T-helper 2 cell (primary cell): ENCODE measurements at places on chromosomes 16 and 17.

GRCh38 chr16:87733190-87733589 is 32.6 kb downstream of the KLHDC4 start:
- no peak for DNase-seq

DNA sequence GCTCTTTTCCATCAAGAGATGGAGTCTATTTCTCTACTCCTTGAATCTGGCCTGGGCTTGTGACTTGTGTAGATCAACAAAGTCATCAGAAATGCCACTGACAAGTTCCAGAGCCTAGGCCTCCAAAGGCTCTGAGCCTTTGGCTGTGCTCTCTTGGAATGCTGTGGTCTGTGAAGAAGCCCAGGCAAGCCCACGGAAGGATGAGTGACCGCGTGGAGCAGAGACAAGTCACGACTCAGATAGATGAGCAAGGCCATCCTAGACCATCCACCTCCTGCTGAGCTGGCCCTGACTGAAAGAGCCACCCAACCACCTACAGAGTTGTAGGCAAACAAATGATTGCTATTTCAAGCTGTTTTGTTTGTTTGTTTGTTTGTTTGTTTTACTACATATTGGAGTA is 11.6 kb upstream of the ICAM2 start:
- DNase-seq = no peak

DNA sequence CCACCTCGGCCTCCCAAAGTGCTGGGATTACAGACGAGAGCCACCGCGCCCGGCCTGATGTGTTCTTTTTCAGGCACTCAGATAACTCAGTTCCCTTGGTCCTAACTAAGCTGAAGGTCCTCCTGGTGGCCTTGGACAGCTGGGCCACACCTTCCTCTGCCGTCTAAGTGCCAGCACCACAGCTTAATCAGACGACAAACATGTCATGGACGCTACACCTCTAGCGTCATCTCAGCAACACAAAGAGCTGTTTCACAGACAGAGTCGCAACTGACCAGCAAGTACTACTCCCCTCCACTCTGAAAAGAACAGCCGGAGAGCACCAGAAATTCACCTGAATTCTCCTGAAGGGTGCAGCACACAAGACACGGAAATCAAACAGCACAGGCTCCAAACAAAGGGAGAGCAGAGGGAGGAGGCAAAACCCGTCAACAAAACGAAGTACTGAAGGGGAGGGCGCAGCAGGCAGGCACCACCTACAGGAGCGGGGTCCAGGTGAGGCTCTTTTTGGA is 4.4 kb downstream of the TRAP1 start:
- no peak for DNase-seq

GRCh38 chr16:87326151-87326571 is 9.0 kb upstream of the C16orf95 start:
- DNase-seq = no peak

GRCh38 chr16:72474501-72475123 is 302.7 kb upstream of the PMFBP1 start:
- DNase-seq = no peak

GRCh38 chr17:17345294-17345597 is 42.1 kb downstream of the NT5M start:
- no peak for DNase-seq

DNA sequence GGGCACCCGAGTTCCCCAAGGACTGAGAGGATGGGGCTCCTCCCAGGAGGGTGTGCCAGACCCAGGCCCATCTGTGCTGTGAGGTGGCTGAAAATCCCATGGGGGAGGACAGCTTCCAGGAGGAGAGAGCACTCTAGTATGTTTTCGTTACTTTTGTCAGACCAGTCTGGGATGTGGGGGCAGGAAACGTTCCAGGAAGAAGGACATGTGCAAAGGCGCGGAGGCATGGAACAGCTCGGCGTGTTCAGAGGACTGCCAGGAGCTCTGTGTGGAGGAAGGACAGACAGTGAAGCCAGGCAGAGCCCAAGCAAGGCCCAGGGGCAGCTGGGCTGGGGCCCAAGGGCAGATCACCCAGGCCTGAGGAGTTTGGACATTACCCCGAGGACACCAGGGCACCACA is 7.0 kb downstream of the CA4 start:
- DNase-seq = no peak

- no peak for DNase-seq
Observed at GRCh38 chr16:4212934-4213296, 29.0 kb downstream of the SRL start.

- peak; percentile 85 for DNase-seq
Observed at GRCh38 chr17:31433091-31433790, 41.8 kb downstream of the RAB11FIP4 start.

DNA sequence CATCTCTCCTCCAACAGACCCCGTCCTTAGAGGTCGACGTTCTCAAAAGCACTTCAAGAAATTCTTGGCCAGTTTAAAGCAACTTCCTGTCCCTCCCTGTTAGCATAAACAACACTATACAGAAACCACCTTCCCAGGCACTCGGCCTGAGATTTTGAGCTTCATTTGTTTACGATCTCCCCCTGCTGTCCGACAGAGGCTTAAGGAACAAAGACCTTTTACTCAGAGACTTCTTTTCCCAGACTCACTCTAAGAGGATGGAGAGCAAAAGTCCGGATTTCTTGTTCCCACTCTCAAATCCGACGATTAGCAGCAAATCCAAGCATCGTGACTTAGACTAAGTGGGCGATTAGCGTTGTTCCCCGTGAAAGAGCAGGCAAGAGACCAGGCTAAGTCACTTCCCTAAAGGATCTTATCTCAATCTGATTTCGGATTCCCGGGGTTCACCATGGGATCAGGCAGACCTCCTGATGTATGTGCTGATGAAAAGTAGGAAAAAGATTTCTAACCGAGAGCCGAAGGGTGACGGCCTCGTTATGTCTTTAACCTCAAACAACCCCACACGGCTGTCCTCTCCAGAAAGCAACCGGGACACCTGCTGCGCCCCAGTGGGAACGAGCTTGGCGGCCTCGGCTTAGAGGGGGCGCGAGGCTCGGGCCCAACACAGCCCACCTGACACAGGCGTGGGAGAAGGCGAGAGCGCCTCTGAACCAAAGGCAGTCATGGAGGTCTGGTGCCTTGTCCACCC is 598 bp downstream of the INPP5K start:
- peak; percentile 45 for DNase-seq

DNA sequence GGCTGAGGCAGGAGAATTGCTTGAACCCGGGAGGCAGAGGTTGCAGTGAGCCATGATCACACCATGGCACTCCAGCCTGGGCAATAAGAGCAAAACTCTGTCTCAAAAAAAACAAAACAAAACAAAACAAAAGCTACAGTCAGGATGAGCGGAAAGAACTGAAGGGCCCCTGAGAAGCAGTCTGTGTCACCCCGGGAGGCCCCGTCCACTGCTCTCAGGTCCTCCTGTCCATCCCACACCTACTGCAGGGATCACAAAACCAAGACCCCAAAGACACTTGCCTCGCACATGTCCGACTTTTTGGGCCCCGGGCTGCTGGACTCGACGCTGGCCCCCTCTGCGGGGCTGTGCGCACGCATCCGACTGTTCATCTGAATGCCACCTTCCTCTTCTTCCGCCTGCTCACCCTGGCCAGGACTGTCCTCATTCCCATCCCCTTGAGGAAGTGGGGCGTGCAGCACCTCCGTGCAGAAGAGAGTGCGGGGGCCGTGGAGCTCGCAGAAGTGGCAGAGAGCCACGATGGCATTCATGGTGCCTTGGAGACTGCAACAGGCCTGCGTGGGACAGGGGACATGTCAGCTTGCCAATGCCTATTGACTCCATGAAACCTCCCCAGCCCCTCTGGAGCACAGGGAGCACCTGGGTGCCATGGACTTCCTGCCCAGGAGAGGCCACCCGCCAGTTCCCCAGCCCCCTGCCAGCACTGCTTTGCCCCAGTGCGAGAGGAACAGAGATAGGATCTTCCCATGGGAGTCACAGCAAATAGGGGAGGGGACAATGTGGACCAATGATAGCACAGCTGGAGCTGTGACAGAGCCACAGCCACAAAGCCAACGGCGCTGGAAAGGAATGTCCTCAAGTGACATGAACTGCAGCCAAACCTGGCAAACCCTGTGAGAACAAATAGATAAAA is 9.1 kb downstream of the FLCN start:
- no peak for DNase-seq

GRCh38 chr17:45307290-45308015 is 9.4 kb downstream of the MAP3K14 start:
- DNase-seq = peak; percentile 24

DNA sequence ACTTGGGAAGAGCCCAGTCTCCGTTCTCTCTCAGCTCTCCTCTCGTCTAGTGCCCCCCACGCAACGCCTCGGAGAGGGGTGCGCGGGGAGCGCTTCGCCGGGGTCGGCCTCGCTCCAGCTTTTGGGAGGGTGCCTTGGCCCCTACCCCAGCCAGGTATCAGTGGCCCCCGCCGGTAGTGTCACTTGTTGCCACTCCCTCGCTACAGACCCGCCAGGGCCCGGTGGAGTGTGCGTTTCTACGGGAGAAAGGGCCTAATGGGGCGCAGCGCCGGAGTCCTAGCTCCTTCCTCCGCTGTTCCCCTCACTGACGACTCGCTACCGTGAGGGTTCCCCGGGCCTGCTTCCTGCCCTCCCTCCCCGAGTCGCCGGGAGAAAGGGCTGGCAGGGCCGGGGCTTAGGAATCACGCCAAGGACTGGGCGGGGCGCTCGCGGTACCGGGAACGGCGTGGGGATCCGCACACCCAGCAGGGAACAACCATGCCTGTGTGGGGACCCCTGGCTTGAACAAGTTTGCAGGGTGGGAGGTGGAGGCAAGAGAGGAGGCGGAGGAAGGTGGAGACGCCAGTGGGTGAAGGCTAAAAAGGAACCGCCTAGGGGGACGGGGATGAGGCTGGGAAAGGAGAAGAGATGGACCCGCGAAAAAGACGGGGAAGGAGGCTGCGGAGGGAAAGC is 997 bp upstream of the CDH11 start:
- DNase-seq = no peak

GRCh38 chr16:48430890-48431289 is 45.7 kb upstream of the SIAH1 start:
- DNase-seq = no peak

- DNase-seq = peak; percentile 81
Observed at GRCh38 chr16:77236063-77236511, 36.9 kb downstream of the SYCE1L start.

GRCh38 chr17:35345926-35346771 is 27.3 kb downstream of the SLFN11 start:
- DNase-seq = peak; percentile 27

DNA sequence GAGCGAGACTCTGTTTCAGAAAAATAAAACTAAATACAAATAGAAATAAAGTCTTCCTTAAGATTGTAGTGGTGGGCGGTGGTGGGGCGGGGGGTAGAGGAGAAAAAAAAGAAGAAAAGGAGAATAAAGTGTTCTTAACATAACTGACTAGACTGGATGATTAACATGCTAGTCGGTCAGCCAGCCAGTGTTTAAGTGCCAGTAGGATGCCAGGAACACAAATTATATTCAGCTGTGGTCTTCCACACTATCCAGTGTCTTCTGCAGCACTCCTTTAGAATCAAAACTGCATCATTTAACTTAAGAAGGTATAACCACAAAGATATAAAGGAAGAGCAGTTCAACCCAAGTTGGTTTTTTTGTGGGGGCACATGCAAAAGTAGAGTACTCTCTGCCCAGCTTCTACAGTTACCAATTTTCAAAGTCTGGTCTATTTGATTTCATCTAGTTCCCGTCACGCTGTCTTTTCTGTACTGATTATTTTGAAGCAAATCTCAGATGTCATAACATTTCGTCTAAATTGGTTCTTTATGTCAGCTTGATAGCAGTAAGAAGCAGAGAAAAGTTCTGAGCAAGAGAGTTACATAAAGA is 15.8 kb downstream of the HEATR3 start:
- no peak for DNase-seq

DNA sequence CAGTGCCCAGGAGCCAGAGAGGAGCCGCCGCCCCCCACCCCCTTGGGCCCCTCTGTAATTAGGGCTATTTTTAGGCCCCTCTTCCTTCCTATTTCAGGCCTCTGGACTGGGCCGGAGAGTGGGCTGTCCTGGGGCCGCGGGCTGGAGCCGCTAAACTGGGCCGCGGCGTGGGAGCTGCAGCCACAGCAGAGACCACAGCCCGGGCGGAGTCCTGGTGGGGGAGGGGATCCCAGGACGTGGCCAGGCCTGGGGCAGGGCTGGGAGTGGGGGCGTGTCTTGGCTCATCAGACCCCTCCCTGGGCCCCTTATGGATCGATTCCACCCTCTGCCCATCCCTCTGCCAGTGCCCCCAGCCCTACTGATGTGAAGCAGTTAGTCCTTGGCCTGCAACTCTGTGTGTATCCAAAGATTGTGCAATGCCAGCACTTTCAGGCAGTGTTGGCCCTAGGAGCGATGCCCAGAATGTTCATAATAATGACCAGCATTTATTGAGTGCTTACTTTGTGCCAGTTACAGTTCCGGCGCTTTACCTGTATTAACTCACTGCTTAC is 15.0 kb upstream of the TAC4 start:
- no peak for DNase-seq

DNA sequence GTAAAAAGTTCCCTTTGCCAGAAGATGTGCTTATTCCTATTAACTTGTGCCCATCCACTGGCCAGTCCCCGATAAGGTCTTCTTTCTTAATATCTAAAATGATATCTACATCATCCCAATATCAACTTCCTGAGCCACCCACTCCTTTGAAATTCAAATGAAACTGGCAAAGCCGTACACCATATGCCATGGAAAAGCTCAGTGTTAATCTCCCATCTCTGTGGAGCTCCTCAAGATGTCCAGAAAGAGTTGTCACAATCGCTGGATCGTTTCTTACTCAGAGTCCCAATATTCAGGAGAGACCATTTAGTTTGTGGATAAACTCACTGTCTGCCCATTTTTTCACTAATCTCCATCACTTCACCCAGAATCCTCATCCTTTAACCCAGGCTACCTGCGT is 420.7 kb downstream of the NPIPA8 start:
- no peak for DNase-seq

GRCh38 chr17:40671282-40671681 is 6.3 kb upstream of the KRT222 start:
- no peak for DNase-seq

DNA sequence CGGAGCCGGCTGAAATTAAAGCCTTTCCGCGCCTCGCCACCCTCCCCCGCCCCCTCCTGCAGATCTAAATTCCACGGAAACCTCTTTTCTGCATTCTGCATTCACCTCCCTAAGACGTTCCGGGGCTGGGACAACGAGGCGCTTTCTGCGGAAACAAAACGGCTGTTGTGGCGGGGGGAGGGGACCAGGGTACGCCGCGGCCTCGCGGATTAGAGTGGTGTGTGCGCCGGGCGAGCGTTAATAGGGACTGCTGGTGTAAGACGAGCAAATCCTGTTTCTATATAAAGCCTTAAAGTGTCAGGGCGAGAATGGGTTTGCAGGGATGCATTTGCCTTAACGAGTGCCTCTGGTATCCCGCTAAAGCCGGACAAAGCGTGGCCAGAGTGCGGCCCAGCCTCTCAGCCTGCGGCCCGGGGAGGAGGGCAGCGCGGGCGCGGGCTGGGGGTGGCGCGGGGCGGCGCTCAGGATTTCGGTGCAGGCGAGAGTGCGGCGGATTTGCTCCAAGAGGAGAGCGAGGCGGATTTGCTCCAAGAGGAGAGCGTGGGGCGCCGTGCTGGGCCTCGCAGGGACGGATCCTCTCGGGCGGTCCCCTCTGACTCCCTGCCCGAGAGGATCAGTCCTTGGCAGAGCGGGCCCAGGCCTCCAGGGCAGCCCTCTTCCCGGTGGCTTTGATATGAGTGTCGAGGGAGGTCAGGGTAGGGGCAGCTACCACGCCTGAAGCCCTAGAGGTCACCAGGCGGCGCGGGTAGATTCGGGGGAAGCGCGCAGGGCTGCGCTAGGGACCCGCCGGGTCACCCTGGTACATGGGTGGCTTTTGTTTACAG is 5.1 kb downstream of the BAHCC1 start:
- DNase-seq = no peak
